Dorsolateral prefrontal cortex (tissue), 122 donors: ENCODE measurements at places on chromosomes 13 and 19. TPM values are rescaled to one million over a fixed set of nuclear protein-coding genes. Genes with fewer than 3 reads are reported as not detected.

The COL4A1 gene
- total RNA-seq = 43.8 TPM

The HSD17B14 gene
- 19.6 TPM for total RNA-seq

The TEX29 gene
- total RNA-seq = 7.5 TPM

The FPR2 gene
- 2.1 TPM for total RNA-seq

The CEACAM5 gene
- not detected for total RNA-seq

The IGFL1 gene
- total RNA-seq = not detected

The KLK3 gene
- not detected for total RNA-seq

The ZNF211 gene
- 22.5 TPM for total RNA-seq

The KLK15 gene
- total RNA-seq = not detected

The CALR3 gene
- not detected for total RNA-seq

The IFNL4 gene
- not detected for total RNA-seq

The CEACAM21 gene
- 0.78 TPM for total RNA-seq

The GNA15 gene
- total RNA-seq = 8.3 TPM

The PLPPR3 gene
- total RNA-seq = 35.1 TPM

The C19orf53 gene
- total RNA-seq = 73.3 TPM

The CLEC4G gene
- total RNA-seq = 3.8 TPM

The CDC42EP5 gene
- 2.8 TPM for total RNA-seq

The ATP4B gene
- not detected for total RNA-seq

The LHB gene
- not detected for total RNA-seq

The SIGLECL1 gene
- not detected for total RNA-seq

The SNRNP70 gene
- total RNA-seq = 314 TPM

The CCDC169 gene
- total RNA-seq = 3.4 TPM

The EID2B gene
- 14.7 TPM for total RNA-seq

The ZNF737 gene
- 30.4 TPM for total RNA-seq

The ALOX5AP gene
- 6.5 TPM for total RNA-seq

The APOC4 gene
- total RNA-seq = not detected

The KDELR1 gene
- 55.1 TPM for total RNA-seq

The CLEC4M gene
- 0.90 TPM for total RNA-seq

The OR10H1 gene
- total RNA-seq = not detected

The ZNF420 gene
- total RNA-seq = 24.6 TPM
